ENCODE measurements at places on chromosomes 6 and 20.
A peak's percentile ranks its signal among the peaks of the same experiment; 100 is the strongest.

- peak; percentile 27 for DNase-seq
Measured at GRCh38 chr20:45456632-45457031, 12.9 kb upstream of the WFDC2 start.

- DNase-seq, result no peak
Measured at GRCh38 chr6:119190176-119190575, 111.7 kb upstream of the FAM184A start.

DNA sequence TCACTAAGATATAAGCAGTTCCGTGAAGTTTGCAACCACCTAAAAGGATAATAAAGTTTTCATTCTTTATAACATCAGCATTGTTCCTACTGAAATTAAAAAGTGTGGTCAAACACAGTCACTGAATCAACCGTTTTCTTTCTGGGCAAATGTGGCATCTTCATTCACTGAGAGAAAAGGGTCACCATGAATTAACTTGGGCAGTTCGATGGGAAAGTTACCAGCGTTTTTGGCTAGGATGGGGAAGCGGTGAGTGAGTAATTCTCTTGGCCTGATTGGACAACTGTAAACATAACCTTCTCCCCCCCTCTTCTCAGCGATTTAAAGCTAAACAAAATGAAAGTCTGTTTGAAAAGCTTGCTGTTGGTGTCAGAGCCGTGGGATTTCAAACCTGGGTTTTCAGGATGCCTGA, 181.8 kb downstream of the SASH1 start:
- peak; percentile 46 for DNase-seq

- DNase-seq, result no peak
Measured at GRCh38 chr20:14332866-14333265, 4.5 kb downstream of the FLRT3 start.
